Spinal cord (tissue), 10 donors: ENCODE measurements at places on chromosomes 11 and 22. TPM values are rescaled to one million over a fixed set of nuclear protein-coding genes. Genes with fewer than 3 reads are reported as not detected.

- DNase-seq = peak; percentile 18
These were observed 1.1 kb downstream of the DHCR7 start for GRCh38 chr11:71446942-71447688.

DNA sequence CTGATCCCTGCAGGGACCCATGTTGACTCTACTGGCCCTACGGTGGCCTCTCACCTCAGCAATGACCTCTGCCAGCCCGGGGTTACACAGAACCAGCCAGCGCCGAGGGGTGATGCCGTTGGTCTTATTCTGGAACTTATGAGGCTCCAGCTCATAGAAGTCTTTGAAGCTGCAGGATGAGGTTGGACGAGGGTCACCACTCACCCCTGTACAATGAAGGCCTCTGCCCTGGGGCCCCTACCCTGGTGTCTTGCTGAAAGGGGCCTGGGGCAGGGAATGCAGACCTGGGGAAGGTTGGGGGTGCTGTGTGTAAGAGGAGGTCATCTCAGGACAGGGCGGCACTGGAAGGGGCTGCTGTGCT lies 6.8 kb downstream of the PYGM start:
- DNase-seq = no peak

Gene FXYD6
- 253 TPM for total RNA-seq

Gene OR10AG1
- total RNA-seq = not detected

DNA sequence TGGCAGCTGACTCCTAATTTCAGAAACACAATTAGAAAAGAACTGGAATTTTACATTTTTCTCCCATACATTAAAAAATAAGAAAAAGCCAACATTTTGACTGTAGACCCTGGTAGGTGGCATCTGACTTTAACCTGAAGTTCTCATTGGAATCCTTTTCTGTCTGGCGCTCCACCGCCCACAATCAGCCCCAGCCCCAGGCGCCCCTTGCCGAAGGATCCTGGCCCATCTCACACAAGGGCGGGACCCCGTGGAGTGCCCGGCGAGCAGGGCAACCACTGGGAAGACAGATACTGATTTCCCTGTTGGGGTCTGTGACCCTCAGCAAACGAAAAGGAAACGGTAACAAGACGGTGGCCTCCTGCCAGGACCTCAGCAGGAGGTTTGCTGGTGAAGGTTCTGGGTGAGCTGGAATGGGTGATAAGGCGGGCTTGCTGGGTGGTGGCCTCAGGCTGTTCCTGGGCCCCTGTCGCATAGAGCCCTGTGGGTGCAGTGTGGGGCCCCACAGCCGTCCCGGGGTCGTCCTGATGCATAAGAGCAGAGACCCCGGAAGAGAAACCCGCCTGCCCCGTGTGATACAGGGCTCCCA lies 15.7 kb downstream of the TSPO start:
- DNase-seq = no peak

DNA sequence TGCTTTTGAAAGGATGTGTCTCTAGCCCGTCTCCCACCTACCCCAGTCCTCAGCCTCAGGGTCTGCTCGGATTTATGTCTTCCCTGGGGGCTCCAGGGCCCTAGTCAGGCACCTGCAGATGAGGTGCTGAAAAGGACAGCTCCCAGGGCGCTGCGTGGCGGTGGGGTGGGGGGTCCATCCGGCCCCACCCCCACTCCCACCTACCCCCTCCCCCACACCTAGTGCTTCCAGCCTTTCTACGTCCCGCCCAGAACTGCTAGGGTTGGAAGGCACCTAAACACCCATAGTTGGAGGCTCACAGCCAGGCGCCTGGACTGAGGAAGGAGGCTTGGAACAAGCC lies 1.4 kb upstream of the ROBO3 start:
- no peak for DNase-seq

GRCh38 chr11:2558861-2559526 lies 114.2 kb downstream of the KCNQ1 start:
- no peak for DNase-seq
